Stimulated activated CD4-positive, alpha-beta T cell treated with anti-CD3 and anti-CD28 coated beads, Interleukin-1b, Interleukin-23, amount 100 ng/mL, for 4 hours (primary cell): ENCODE measurements at places on chromosomes 4 and X.

DNA sequence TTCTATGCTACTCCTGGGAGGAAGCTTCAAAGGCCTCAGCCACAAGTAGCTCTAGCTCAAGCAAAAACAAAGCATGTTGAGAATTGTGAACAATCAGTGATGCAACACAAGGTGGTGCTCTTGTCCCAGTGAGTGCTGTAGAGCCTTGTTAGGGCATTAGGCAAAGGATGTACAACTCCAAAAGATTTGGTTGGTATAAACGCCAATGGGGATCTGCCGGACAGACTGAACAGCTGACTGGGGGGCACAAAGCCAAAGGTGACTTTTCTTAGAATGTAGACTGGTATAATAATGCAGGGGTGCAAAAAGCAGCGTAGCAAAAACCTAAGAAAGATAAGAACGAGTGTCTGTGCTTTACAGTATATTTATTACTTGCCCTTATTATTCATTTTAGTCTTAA lies 62.6 kb upstream of the ALB start:
- DNase-seq = no peak

- DNase-seq = no peak
Observed at GRCh38 chr4:56619160-56619559, 61.9 kb downstream of the HOPX start.

GRCh38 chr4:8085491-8086117 lies 73.0 kb downstream of the ABLIM2 start:
- DNase-seq = no peak

GRCh38 chr4:157005193-157005592 lies 33.6 kb upstream of the PDGFC start:
- no peak for DNase-seq

DNA sequence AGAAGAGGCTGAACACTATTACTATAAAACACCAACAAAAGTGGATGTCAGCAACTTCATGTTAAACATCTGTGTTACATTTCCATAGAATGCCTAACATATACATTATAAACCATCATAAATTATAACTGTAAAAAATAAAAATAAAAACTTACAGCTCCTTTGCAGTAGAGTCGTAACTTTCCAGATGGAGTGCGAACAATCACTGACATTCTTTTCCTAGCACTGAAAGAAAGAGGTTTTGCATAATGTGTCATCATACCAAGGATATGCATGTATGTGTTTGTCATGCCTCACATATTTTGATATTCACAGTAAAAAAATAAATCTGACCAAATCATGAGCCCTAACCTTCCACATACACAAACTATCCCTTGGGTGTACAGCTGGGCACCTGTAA lies 113.1 kb downstream of the ATP8A1 start:
- DNase-seq = no peak

DNA sequence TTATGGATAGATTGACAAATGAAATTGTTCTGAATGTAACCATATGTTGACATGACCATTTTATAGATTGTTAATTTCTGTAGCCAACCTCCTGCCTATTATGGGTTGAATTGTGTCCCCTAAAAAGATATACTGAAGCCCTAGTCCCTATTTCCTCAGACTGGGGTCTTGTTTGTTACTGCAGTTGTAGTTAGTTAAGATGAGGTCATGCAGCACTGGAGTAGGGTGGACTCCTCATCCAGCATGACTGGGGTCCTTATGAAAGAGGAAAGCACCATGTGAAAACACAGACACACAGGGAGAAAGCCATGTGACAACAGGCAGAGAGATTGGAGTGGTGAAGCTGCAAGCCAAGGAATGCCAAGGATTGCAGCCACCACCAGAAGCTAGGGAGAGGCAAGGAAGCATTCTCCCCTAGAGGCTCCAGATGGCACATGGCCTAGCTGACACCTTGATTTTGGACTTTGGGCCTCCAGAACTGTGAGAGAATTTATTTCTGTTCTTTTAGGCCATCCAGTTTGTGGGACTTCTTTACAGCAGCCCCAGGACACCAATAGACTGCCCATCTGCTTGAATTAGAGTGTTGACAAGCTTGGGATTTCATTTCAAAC lies 14.0 kb downstream of the MTM1 start:
- no peak for DNase-seq
